Vagina (tissue), 2 donors: ENCODE measurements at places on chromosomes 4 and X. TPM values are rescaled to one million over a fixed set of nuclear protein-coding genes. Genes with fewer than 3 reads are reported as not detected.

- H3K27me3 ChIP-seq, result no peaks in the 10 kb centered on the region
- H3K4me3 ChIP-seq, result no peak overlapping the region
- no peak for DNase-seq
- no peaks in the 10 kb centered on the region for H3K4me1 ChIP-seq
- H3K36me3 ChIP-seq, result no peaks in the 10 kb centered on the region
- no peak overlapping the region for H3K27ac ChIP-seq
Measured at GRCh38 chrX:87583679-87584078, 66.1 kb downstream of the KLHL4 start.

- no peak overlapping the region for H3K4me3 ChIP-seq
- no peaks in the 10 kb centered on the region for H3K4me1 ChIP-seq
- no peaks in the 10 kb centered on the region for H3K36me3 ChIP-seq
Measured at GRCh38 chrX:19552793-19553192, 37.5 kb upstream of the MAP3K15 start.

- DNase-seq, result no peak
- H3K4me1 ChIP-seq, result peaks cover 25% of the 10 kb centered on the region
- no peaks in the 10 kb centered on the region for H3K27me3 ChIP-seq
Measured at GRCh38 chr4:26884026-26884425, 23.4 kb downstream of the STIM2 start.

DNA sequence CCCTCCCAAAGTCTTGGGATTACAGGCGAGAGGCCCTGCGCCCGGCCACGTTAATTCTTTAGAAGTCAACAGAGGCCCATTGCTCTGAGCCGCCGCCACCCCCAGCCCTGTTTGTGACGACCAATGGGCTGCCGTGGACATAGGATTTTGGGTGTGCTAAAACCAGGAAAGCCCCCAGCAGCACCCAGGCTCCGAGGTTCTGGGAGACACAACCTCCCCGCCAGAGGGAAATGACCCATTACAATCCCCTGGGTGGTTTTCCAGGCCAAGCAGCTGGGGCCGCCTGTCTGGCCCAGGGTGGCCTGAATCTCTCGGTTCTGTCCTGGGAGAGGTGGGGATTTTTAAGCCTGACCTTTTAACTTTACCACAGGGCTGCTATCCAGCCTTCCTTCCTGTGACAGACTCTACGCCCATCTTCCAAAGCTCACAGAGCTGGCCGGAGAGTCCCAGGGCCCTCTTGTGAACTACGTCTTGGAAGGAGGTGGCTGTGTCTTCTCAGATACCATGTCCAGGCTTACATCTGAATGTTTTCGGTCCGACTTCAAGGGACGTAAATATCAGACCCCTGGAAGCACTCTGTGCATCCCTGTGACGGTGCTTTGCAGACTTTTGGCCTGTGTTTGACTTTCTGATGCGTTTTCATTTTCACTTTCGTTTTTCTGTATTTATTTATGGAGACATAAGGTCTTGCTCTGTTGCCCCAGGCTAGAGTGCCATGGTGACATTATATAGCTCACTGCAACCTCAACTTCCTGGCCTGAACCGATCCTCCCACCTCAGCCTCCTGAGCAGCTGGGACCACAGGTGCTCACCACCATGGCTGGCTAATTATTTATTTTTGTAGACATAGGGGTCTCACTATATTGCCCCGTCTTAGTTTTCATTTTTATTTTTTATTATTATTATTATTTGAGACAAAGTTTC is 36.0 kb downstream of the P2RY8 start:
- no peaks in the 10 kb centered on the region for H3K27me3 ChIP-seq
- no peaks in the 10 kb centered on the region for H3K4me1 ChIP-seq
- no peak for DNase-seq

DNA sequence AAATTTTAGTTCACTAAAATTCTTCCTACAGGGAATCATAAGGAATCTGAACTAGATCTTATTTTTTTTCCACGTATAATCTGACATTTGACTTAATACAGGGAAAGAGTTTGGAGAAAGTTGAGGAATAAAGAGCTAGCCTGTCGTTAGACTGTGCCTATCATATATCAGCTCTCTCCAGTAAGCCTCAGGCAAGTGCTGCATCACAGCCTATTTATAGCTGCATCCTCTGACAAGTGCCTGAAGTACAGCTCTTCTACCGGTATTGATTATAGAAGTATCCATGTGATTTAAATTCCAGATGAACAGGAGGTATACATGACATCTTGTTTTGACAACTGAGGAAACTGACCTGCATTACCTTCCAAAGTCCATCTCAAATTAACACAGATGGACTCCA is 248.9 kb downstream of the TLL1 start:
- H3K27me3 ChIP-seq, result no peaks in the 10 kb centered on the region
- no peaks in the 10 kb centered on the region for H3K4me1 ChIP-seq
- H3K27ac ChIP-seq, result no peak overlapping the region
- DNase-seq, result no peak

DNA sequence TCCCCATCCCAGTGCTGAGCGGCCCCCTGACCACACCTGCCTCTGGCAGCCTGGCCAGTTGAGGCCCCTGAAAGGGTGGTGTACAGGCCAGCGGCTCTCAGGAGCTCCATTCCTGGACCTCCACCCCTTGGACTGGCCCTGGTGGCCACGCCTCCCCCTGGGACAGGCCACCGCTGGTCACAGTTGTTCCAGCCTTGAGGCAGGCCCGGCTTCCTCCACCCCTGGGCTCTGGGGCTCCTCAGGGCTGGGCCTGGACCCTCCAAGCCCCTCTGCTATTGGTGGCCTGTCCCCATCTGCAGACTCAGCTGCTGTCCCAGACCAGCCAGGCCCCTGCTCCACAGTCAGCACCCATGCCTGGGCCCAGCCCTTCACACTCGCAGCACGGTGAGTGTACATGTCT is 93.2 kb upstream of the NKX1-1 start:
- DNase-seq, result no peak
- H3K27me3 ChIP-seq, result no peaks in the 10 kb centered on the region
- no peaks in the 10 kb centered on the region for H3K4me1 ChIP-seq
- H3K27ac ChIP-seq, result no peak overlapping the region
- no peak overlapping the region for H3K4me3 ChIP-seq
- H3K36me3 ChIP-seq, result no peaks in the 10 kb centered on the region

DNA sequence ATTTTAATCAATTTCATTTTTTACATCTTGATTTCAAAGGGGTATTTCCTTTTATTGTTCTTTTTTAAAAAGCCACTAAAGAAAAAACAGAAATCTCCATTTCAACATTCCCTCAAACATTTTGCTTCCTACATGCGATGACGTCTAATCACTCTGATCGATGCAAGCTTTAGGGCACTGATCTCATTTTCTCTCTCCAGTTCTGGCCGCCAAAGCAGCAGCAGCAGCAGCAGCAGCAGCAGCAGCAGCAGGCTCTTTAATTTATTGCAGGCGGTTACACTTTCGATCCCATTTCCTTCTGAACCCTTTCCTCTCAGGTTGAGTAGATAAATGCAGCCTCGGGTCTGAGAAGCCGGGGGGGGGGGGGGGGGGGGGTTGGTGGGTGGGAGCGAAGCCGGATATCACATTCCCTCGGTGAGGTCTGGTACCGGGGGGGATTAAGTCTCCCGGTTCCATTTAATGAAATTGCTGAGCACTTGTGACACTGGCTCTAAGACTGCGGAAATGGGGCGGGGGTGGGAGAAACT is 3.4 kb upstream of the PCDH7 start:
- H3K27me3 ChIP-seq, result no peaks in the 10 kb centered on the region
- H3K4me1 ChIP-seq, result peaks cover 17% of the 10 kb centered on the region
- peak overlapping the region; percentile 78 for H3K27ac ChIP-seq

DNA sequence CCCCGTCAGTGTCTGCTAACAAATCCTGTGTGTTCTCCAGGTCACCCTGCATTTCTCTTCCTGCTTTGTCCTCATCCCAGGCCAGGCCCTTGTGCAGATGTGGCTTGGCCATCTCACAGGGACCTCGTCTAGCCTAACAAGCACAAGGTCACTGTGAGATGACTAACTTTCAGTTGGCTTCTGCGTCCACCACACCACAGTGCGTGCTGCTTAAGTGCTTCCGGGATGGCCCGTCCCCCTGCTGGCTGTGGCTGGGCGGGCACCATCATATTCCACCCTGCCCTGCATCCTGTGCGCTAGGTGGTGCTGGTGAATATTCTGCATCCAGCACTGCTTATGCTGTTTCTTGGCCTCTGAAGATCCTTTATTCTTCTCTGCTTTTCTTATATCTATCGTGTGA is 33.8 kb downstream of the RBBP7 start:
- H3K4me3 ChIP-seq, result no peak overlapping the region
- no peaks in the 10 kb centered on the region for H3K27me3 ChIP-seq
- H3K4me1 ChIP-seq, result peaks cover 6% of the 10 kb centered on the region
- H3K36me3 ChIP-seq, result peaks cover 48% of the 10 kb centered on the region
- DNase-seq, result no peak

GRCh38 chr4:60605646-60606354 is 594.3 kb upstream of the ADGRL3 start:
- no peak overlapping the region for H3K4me3 ChIP-seq
- no peak overlapping the region for H3K27ac ChIP-seq
- H3K4me1 ChIP-seq, result no peaks in the 10 kb centered on the region
- no peaks in the 10 kb centered on the region for H3K27me3 ChIP-seq
- no peaks in the 10 kb centered on the region for H3K36me3 ChIP-seq

- DNase-seq, result no peak
- H3K4me1 ChIP-seq, result no peaks in the 10 kb centered on the region
- H3K27ac ChIP-seq, result no peak overlapping the region
- no peak overlapping the region for H3K4me3 ChIP-seq
Measured at GRCh38 chrX:109600237-109600651, 24.7 kb downstream of the KCNE5 start.

GRCh38 chrX:123960956-123961267 is 594 bp upstream of the STAG2 start:
- peaks cover 11% of the 10 kb centered on the region for H3K4me1 ChIP-seq
- no peaks in the 10 kb centered on the region for H3K36me3 ChIP-seq
- DNase-seq, result no peak
- H3K27ac ChIP-seq, result peak overlapping the region; percentile 96
- H3K27me3 ChIP-seq, result no peaks in the 10 kb centered on the region
- peak overlapping the region; percentile 57 for H3K4me3 ChIP-seq

GRCh38 chrX:34294665-34295064 is 162.6 kb upstream of the FAM47A start:
- H3K27me3 ChIP-seq, result no peaks in the 10 kb centered on the region
- DNase-seq, result no peak

- no peak overlapping the region for H3K27ac ChIP-seq
- H3K36me3 ChIP-seq, result no peaks in the 10 kb centered on the region
- no peaks in the 10 kb centered on the region for H3K4me1 ChIP-seq
- no peaks in the 10 kb centered on the region for H3K27me3 ChIP-seq
Measured at GRCh38 chrX:46311581-46312120, 233.6 kb downstream of the ZNF674 start.

DNA sequence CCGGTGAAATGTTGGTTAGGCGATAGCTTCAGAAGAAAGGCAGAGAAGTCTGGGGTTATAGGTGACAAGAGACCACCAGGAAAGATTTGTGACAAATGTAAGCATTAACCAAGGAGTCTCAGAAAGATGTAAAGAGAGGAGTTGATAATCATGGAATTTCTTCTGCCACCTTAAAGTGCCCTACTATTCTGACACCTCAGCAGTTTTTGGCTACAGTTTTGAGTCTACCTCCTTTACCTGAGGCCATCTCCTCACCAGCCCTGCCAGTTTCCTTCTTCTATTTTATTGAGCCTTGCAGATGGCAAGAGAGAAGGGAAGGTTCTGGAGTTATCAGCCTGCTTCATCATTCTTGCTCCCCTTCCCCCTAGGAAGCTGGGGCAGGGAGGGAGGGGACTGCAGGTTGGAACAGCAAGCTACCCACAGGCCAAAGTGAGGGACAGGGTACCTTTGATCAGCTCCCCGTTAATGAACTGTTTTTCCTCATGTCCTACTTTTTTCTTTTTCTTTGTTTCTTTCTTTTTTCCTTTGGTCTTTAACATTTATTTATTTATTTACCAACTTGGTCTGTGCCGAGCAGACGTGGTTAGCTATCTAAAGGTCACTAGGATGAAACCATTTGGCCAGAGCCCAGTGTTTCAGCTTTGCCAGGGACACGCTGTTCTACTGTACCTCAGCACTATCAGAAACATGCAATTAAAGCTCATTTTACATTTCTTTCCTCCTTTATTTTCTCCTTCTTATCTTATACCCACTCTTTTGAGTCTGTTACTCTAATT is 438.7 kb upstream of the AR start:
- no peak overlapping the region for H3K27ac ChIP-seq
- no peaks in the 10 kb centered on the region for H3K36me3 ChIP-seq
- DNase-seq, result no peak
- H3K4me3 ChIP-seq, result no peak overlapping the region

- no peak overlapping the region for H3K4me3 ChIP-seq
- H3K27me3 ChIP-seq, result no peaks in the 10 kb centered on the region
- H3K36me3 ChIP-seq, result no peaks in the 10 kb centered on the region
- DNase-seq, result no peak
- H3K4me1 ChIP-seq, result no peaks in the 10 kb centered on the region
Measured at GRCh38 chr4:146927695-146928094, 18.0 kb downstream of the TTC29 start.

- no peaks in the 10 kb centered on the region for H3K27me3 ChIP-seq
- H3K4me1 ChIP-seq, result no peaks in the 10 kb centered on the region
- DNase-seq, result no peak
Measured at GRCh38 chrX:40331762-40332161, 234.0 kb upstream of the BCOR start.

DNA sequence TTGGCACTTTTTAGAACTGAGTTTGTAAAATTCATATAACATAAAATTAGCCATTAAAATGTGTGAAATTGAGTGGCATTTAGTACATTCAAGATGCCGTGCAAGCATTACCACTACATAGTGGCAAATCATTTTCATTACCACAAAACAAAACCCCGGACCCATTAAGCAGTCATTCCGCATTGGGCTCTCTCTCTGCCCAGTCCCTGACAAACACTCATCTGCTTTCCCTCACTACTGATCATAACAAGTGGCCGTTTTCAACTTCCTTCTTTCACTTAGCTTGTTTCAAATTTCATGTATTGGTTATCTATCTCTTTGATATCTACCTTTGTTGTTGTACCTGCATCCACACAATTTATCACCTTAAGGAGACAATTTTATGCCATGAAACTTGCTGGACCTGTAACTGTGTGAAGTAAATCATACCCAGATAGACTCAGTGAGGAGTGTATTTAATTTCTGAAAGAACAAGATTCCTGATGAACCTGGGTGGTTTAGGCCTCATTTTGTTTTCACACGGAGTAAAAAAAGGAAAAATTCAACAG is 202.1 kb downstream of the OR13H1 start:
- DNase-seq, result no peak
- no peaks in the 10 kb centered on the region for H3K4me1 ChIP-seq
- no peaks in the 10 kb centered on the region for H3K36me3 ChIP-seq
- no peaks in the 10 kb centered on the region for H3K27me3 ChIP-seq
- H3K27ac ChIP-seq, result no peak overlapping the region

- no peaks in the 10 kb centered on the region for H3K27me3 ChIP-seq
- H3K36me3 ChIP-seq, result no peaks in the 10 kb centered on the region
- H3K4me1 ChIP-seq, result no peaks in the 10 kb centered on the region
- no peak overlapping the region for H3K27ac ChIP-seq
Measured at GRCh38 chrX:70030301-70030767, 19.4 kb downstream of the AWAT2 start.

GRCh38 chrX:24149351-24150050 is at the start of gene ZFX:
Gene ZFX (plus strand): TSS chrX:24149729. CDS start chrX:24172743, 23,014 bp downstream.
- peak within 1 kb of the TSS; percentile 71 for H3K4me3 ChIP-seq
- H3K36me3 ChIP-seq, result no peaks in the 10 kb centered on the region
- peak within 1 kb of the TSS; percentile 99 for H3K27ac ChIP-seq
- H3K4me1 ChIP-seq, result peaks cover 74% of the 10 kb centered on the region

GRCh38 chrX:40844471-40844870 is 109.1 kb upstream of the MED14 start:
- DNase-seq, result no peak
- H3K4me3 ChIP-seq, result no peak overlapping the region
- no peaks in the 10 kb centered on the region for H3K36me3 ChIP-seq
- no peaks in the 10 kb centered on the region for H3K27me3 ChIP-seq
- no peak overlapping the region for H3K27ac ChIP-seq

Gene HHIP
- total RNA-seq, result 0.25 TPM

Gene NSUN7
- 5.6 TPM for total RNA-seq

Gene FGFRL1
- total RNA-seq, result 20.9 TPM

Gene MAGEA4
- total RNA-seq, result not detected

Gene TMPRSS11A
- total RNA-seq, result 26.0 TPM

Gene ZNF330
- total RNA-seq, result 16.0 TPM

Gene CXCL5
- total RNA-seq, result not detected

Gene C4orf36
- total RNA-seq, result not detected
